NCI-H460 (cell line): ENCODE measurements at places on chromosomes 5 and 9.

DNA sequence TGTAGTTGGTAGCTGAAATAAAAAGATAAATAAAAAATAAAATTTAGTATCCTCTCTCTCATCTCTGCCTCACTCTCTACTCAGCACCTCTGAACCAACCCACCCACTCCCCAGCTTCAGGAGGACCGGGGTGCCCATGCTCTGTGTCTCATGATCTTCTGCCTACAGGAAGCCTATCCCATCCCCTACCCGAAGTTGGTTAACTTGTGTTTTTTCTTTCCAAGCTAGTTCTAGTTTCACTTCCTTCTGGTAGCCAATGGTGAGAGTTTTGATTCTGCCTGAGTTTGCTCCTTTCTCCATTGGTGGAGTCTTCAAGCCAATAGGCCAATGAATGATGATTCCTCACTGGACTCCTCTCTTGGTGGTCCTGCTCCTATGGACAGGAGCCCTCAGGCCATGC, 32.1 kb downstream of the SNX24 start:
- no peak for DNase-seq

DNA sequence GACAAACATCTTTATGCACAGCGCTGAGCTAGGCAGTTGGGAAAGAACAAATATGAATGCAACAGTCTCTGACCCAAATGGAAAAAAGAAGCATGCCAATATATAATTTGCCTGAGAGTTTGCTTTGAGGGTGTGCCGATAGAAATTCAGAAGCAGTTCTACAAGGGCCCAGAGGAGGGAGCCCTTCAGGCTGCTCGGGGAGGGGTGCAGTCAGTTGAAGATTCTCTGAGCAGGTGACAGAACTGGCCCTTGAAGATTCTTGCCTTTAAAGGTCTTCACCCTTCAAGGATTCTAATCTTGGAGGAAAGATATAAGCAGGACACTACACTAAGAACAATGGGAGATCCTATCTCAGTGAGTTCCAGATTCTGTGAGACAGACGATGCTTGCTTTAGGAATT, 3.7 kb upstream of the PAPPA start:
- DNase-seq, result peak; percentile 50

DNA sequence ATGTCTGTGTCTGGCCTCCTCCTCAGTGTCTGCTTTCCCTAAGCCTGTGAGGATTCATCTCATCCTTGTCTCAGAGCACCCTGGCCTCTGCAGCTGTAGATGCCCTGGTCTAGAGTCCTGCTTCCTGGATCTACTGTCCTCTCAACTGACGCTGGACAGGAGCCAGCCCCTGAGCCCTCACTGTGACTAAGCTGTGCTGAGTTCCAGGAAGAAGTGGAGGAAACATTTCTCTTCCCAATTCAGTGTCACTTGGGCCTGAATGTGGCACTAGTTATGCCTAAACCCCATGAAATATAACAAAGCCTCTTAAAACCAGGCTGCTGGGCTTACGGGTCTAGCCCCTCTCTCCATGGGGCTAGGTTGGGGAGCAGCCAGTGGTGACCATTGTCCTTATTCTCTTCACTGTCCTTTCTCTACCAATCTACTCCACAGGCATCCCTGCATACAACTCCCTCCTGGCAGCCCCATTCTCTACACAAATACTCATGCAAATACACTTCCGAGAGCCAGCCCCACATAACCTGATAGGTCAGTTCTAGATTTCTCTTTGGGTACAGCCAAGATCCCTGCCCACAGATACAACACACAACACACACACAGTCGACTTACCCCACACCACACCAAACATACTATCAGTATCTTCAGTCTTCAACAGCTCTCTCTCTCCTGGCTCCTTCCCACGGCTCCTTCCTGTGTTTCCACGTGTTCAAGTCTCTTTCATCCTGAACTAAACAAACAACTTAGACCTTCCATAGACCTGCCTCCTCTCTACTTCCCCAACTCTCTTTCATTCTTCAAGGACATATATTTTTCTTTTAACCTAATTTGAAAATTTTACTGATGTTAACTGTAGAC, 220.8 kb downstream of the SNX18 start:
- no peak for DNase-seq

GRCh38 chr5:110258460-110259216, 467.8 kb downstream of the TMEM232 start:
- no peak for DNase-seq

GRCh38 chr5:116492016-116492623, 82.5 kb downstream of the SEMA6A start:
- no peak for DNase-seq

- DNase-seq, result no peak
These were observed 482 bp downstream of the OR13J1 start for GRCh38 chr9:35869621-35870216.

DNA sequence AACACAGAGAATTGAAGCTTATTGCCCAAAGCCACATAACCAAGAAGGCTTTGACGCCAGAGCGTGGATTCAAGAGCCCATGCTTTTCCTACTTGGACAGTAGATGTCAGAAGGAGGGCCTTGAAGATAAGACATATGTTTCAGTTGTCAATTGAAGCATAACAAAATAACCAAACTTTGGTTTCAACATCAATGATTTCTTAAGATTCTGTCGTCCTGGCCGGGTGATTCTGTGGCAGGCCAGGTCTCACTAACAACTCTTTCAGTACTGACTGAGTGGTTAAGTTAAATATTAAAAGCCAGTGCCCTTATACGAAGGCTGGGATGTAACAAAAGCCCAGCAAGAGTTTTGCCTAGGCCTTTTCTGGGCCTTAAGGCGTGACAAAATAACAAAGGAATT, 94.0 kb downstream of the RCL1 start:
- no peak for DNase-seq

DNA sequence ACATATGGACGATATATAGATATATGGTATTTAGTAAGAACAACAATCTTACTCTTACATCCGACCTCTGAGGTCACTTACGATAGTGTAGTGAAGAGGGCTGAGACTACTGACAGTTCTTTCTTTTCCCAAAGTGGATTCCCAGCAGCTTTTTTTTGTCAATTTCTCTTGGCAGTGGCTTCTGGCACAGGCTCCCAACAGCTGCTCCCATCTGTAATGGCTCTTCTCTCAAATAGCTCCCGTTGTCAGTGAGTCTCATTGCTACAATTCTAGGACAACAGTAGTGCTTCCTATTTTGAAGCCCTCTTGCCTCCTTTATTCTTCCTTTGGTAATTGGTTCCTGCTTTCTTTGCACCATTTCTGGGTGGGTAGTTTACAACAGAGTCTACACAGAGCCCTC, 68.4 kb downstream of the SLC25A46 start:
- DNase-seq, result no peak
